ENCODE measurements at places on chromosomes 7 and 10.

- no peak for DNase-seq
These were observed 1.8 kb upstream of the IFIT1 start for GRCh38 chr10:89390476-89391225.

DNA sequence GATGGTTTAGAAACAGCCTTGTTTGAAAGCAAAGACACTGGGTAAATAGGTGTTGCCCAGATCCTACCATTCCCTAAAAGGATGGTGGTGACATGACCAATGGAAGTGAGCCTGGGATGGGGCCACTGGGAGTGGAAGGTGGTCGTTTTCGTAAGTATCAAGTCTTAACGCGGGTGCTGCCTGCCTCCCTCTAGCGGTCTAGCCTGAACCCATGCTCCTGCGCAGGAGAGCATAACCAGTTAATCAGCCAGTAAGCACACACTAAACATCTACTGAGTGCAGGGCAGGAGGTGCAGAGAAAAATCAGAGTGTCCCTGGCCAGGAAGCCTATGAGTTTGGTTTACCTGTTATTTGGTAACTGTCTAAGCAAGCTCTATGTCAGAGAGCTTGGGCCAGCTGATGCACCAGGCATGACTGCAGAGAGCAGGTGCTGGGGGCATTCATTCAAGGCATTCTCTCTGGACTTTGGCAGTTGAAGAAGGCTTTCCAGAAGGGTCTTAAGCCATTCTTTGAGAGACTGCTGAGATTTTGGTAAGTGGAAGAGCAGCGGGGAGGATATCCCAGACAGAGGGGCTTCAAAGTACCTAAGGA lies 930 bp downstream of the GARIN1A start:
- no peak for DNase-seq

DNA sequence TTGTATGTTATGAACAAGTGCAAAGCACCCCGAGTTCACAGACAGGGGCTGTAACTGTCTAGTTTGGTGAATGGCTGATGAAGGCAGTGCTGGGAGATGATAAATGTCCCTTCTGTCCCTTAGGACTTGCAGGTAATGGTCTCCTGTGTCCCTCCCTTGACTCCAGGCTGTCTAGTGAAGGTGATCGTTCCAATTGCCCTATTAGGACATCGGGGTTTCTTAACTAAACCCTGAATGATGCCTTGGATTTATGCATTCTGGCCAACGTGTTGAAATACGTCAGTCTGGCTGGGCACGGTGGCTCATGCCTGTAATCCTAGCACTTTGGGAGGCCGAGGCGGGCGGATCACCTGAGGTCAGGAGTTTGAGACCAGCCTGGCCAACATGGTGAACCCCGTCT lies 69.4 kb downstream of the PFKFB3 start:
- no peak for DNase-seq

DNA sequence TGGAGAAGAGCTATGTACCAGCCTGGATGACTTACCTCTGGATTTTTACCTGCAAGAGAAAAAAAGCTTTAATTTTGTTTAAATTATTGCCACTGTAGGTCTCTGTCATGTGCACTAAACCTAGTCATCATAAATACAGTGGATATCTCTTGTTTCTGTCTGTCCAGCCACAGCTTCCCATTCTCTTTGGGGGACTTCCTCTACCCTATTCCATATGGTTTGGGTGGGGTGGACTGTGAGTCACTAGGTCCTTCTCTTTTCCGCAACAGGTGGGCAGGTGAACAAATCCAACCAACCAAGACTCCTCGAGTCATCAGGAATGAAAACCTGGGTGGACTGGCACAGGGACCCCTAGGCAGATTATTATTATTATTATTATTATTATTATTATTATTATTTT lies 87.3 kb upstream of the CYTH3 start:
- DNase-seq, result no peak

DNA sequence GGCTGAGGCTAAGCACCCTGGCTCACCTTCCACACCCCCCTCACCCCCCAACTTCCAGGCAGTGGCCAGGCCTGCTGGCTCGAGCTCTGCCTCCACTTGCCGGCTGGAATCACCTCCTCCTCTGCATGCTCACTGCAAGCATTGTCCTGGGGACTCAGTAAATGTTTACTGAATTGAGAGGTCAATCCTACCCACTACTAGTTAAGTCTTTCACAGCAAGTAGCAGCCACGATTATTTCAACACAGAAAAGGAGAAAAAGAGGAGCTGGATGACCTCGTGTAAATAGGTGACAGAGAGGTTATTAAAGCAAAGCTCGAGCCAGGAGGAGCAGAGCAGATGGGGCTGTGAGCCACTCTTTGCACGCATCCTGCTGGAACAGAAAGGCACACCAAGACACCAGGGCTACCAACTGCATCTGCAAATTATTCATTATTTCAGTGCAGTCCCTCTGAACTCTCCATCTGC lies 32.1 kb downstream of the HIPK2 start:
- no peak for DNase-seq

DNA sequence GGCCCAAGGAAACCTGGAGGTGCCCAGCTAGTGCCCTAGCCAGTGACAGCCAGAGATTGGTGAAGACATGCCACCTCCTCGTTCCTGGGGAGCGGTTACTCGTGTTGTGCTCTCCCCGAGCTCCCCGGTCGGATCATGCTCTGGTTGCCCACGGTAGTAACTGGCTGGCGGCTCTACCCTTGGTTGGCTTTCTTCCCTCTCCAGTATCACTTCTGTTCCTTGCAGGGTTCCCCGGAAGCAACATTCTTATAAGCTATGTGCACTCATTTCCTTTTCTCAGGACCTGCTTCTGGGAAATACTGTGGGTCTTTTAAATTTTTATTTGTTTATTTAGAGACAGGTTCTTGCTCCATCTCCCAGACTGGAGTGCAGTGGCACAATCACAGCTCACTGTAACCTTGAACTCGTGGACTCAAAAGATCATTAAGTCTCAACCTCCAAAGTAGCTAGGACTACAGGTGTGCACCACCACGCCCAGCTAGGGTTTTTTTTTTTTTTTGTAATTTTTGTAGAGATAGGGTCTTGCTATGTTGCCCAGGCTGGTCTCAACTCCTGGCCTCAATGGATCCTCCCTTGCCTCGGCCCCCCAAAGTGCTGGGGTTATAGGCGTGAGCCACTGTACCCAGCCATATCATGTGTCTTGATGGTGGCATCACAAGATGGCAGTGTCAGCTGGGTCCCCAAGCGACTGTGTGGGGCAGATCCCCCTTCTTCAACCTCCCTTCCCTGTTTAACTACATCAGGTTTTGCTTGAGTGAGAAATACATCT lies 6.9 kb upstream of the CALHM1 start:
- no peak for DNase-seq

- no peak for DNase-seq
These were observed 65.7 kb upstream of the CARD11 start for GRCh38 chr7:3109311-3109915.

DNA sequence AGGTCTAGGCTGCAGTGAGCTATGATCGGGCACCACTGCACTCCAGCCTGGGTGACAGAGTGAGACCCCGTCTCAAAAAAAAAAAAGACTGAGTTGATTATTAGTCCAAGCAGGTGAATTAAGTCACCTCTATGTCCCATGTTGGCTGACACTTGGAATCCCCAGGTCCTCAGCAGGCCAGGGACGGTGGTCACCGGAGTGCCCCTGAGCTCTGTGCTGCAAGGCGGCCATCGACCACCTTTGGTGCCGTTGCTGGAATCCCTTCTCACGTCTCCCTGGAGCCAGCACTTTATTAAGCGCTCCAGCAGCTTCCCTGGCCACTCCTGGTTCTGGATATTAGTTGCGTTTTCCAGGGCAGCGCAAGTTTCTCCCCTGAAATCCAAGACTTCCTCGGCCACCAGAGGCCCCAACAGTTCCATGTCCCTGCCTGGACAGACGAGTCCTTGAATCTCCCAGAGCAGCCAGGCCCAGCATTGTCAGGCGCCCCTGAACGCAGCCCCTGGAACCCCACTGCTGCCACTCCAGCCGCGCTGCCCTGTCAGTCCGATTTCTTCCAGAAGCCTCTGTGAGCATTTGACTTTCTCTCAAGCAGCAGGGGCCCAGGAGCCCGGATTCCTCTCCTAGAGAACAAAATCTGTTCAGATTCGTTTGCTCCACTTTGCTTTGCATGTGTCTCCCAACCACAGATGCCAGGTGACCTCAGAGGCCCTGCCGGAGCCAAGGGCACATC lies 38.4 kb upstream of the FOXL3 start:
- DNase-seq, result no peak

GRCh38 chr10:71396711-71397295 lies at the start of gene CDH23:
CDH23 (plus strand) TSS chr10:71396920; CDS start chr10:71439832, 42,912 bp downstream.
- peak; percentile 43 for DNase-seq

- DNase-seq, result no peak
These were observed 8.0 kb downstream of the DLX5 start for GRCh38 chr7:97016381-97017191.

GRCh38 chr10:51910189-51910588 lies 210.8 kb upstream of the CSTF2T start:
- no peak for DNase-seq

GRCh38 chr10:78862328-78862640 lies 206.5 kb upstream of the ZMIZ1 start:
- DNase-seq, result no peak

Data from HTR-8/SVneo (cell line).